Central memory CD8-positive, alpha-beta T cell (primary cell): ENCODE measurements at places on chromosomes 16 and 17.

GRCh38 chr17:3935825-3936355 is 19.6 kb upstream of the P2RX1 start:
- DNase-seq = no peak
- peaks cover 14% of the 10 kb centered on the region for H3K4me1 ChIP-seq
- H3K27ac ChIP-seq = no peak overlapping the region
- no peak overlapping the region for H3K4me3 ChIP-seq
- no peaks in the 10 kb centered on the region for H3K27me3 ChIP-seq
- H3K36me3 ChIP-seq = peaks cover 66% of the 10 kb centered on the region

DNA sequence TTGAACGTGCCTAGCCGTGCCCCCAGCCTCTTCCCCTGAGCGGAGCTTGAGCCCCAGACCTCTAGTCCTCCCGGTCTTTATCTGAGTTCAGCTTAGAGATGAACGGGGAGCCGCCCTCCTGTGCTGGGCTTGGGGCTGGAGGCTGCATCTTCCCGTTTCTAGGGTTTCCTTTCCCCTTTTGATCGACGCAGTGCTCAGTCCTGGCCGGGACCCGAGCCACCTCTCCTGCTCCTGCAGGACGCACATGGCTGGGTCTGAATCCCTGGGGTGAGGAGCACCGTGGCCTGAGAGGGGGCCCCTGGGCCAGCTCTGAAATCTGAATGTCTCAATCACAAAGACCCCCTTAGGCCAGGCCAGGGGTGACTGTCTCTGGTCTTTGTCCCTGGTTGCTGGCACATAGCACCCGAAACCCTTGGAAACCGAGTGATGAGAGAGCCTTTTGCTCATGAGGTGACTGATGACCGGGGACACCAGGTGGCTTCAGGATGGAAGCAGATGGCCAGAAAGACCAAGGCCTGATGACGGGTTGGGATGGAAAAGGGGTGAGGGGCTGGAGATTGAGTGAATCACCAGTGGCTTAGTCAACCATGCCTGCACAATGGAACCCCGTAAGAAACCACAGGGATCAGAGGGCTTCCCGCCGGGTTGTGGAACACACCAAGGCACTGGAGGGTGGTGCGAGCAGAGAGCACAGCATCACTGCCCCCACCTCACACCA is 724 bp downstream of the GAA start:
- H3K27me3 ChIP-seq = no peaks in the 10 kb centered on the region
- peak overlapping the region; percentile 68 for H3K27ac ChIP-seq
- H3K36me3 ChIP-seq = peaks cover 8% of the 10 kb centered on the region
- DNase-seq = no peak

GRCh38 chr16:85019659-85020245 is 7.8 kb upstream of the KIAA0513 start:
- H3K27me3 ChIP-seq = peaks cover 12% of the 10 kb centered on the region
- no peak for DNase-seq
- H3K36me3 ChIP-seq = no peaks in the 10 kb centered on the region

GRCh38 chr17:7582396-7583252 is 1.0 kb upstream of the MPDU1 start:
- H3K36me3 ChIP-seq = peaks cover 46% of the 10 kb centered on the region
- DNase-seq = no peak
- H3K27me3 ChIP-seq = no peaks in the 10 kb centered on the region
- H3K27ac ChIP-seq = peak overlapping the region; percentile 91
- peak overlapping the region; percentile 89 for H3K4me3 ChIP-seq

GRCh38 chr16:11050944-11051343 is 106.6 kb downstream of the CLEC16A start:
- peaks cover 36% of the 10 kb centered on the region for H3K4me1 ChIP-seq
- H3K27me3 ChIP-seq = no peaks in the 10 kb centered on the region
- H3K27ac ChIP-seq = peak overlapping the region; percentile 44
- peaks cover 8% of the 10 kb centered on the region for H3K36me3 ChIP-seq

DNA sequence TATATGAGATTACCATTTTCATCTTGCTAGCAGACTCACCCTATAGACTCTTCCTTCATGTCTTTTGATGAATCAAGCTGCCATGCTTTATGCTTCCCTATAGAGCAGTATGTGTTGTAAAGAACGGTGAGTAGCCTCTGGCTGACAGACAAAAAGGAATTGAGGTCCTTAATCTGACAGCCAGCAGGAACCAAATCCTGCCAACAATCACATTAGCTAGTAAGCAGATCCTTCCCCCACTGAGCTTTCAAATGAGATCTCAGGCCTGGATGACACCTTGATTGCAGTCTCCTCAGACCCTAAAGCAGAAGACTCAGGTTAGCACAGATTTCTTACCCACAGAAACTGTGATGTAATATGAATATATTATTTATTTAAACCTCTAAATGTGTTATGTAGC is 577.0 kb downstream of the CDH11 start:
- H3K4me3 ChIP-seq = no peak overlapping the region
- no peak overlapping the region for H3K27ac ChIP-seq
- H3K4me1 ChIP-seq = no peaks in the 10 kb centered on the region
- peaks cover 2% of the 10 kb centered on the region for H3K36me3 ChIP-seq
- DNase-seq = no peak

- peaks cover 51% of the 10 kb centered on the region for H3K4me1 ChIP-seq
- no peaks in the 10 kb centered on the region for H3K27me3 ChIP-seq
- H3K4me3 ChIP-seq = peak within 1 kb of the TSS; percentile 96
Observed at GRCh38 chr17:16415031-16415924, at the start of gene TRPV2. Gene TRPV2, plus strand, starts transcription at chr17:16415571. Its CDS starts 2,098 bp downstream, at chr17:16417669.

DNA sequence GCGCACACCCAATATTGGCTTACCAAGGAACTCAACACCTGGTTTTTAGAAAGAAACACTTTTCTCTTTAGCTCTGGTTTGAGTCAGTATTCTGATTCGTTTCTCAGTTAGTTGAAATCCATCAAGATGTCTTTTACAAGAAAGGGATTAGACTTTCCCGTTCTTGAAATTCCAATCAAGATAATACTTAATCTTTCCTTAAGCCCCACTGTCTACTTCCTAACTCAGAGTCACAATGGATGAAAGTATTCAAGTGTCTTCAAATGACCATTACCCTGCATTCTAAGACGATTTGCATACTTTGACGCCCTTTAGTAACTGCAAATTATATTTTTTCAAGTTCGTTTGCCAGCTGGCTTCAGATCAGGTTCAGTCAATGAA is 189.8 kb downstream of the USP22 start:
- no peaks in the 10 kb centered on the region for H3K36me3 ChIP-seq
- DNase-seq = no peak
- H3K4me1 ChIP-seq = no peaks in the 10 kb centered on the region
- H3K4me3 ChIP-seq = peak overlapping the region; percentile 46
- peaks cover 30% of the 10 kb centered on the region for H3K27me3 ChIP-seq

DNA sequence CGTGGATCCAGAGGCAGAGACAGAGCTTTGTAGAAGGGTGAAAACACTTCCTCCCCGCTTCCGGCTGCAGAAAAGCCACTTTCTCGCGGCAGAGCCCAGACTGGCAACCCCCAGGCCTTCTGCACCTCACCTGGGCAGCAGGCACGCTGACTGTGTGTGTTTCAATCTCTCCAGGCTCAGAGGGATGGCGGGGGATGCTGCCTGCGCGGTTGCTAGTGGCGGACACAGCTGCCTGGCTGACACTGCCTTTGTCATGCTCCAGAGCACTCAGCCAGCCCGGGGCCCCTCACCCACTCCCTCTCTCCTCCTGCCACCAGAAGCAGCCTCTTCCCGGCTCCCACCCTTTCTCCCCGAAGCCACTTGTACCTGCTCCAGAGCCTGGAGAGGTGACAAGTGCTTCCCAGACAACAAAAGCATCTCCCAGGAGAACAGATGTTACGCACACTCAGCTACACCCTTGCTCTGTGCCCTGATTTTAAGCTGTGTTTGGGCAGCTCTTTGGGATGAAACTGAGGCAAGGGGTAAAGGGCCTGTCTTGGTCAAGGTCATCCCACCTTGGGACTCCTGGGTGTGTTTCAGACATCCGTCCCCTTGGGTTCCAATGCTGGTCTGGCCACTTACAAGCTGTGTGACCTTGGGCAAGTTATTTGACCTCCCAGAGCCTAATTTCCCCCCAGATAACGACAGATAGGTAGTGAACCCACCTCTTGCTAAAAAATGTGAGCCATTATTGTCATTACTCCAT is 9.2 kb upstream of the GLIS2 start:
- peak overlapping the region; percentile 99 for H3K27ac ChIP-seq
- peak overlapping the region; percentile 90 for H3K4me3 ChIP-seq
- peak; percentile 66 for DNase-seq
- peaks cover 13% of the 10 kb centered on the region for H3K36me3 ChIP-seq

DNA sequence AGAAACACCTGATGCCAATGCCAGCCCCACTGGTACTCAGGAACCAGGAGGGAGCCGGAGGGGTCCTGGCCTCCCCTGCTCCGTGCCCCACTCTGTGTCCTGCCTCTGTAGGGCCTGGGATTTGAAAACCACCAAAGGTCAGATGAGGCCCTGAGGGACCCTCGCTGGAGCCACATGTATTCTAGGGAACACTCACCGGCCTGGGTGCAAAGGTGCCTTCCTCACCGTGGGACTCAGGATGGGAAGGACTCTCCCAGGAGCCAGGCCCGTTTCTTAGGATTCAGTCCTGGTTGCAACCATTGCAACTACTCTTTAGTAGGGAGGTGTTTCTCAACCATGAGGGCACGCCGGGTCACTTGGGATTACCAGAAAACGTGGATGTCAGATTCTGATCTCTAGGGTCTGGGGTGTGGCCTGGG is 74.6 kb downstream of the N4BP1 start:
- no peak overlapping the region for H3K27ac ChIP-seq
- no peak for DNase-seq
- H3K4me1 ChIP-seq = peaks cover 23% of the 10 kb centered on the region
- no peak overlapping the region for H3K4me3 ChIP-seq
- H3K27me3 ChIP-seq = no peaks in the 10 kb centered on the region
- H3K36me3 ChIP-seq = peaks cover 4% of the 10 kb centered on the region

DNA sequence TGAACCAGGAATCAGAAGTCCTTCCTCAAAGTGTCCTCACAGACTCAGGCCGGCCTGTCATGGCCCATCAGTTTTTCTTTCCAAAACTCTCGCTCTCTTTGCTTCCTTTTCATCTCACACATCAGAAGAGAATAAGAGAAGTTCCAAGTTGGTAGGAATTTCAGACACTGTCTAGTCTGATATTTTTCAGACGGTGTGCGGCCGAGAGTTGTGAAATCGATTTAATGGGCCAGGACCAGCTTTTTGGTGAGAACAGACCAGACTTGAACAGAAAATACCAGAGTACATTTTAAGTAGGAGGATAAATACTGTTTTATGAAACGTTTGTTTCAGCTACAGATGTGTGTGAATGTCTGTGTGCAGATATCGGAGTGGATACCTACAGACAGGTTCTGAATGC is 24.8 kb upstream of the RCVRN start:
- DNase-seq = no peak
- H3K36me3 ChIP-seq = peaks cover 9% of the 10 kb centered on the region
- no peak overlapping the region for H3K27ac ChIP-seq
- H3K4me1 ChIP-seq = peaks cover 4% of the 10 kb centered on the region
- no peak overlapping the region for H3K4me3 ChIP-seq

- peaks cover 20% of the 10 kb centered on the region for H3K36me3 ChIP-seq
- H3K4me3 ChIP-seq = peak overlapping the region; percentile 31
- no peak for DNase-seq
Observed at GRCh38 chr17:41343029-41343428, 7.6 kb downstream of the KRT33A start.

GRCh38 chr16:23302045-23302956 is at the start of gene SCNN1B:
Gene SCNN1B, plus strand, starts transcription at chr16:23302302. Its CDS starts 46,298 bp downstream, at chr16:23348600.
- H3K4me1 ChIP-seq = peaks cover 9% of the 10 kb centered on the region
- peaks cover 47% of the 10 kb centered on the region for H3K27me3 ChIP-seq
- H3K4me3 ChIP-seq = no peak within 1 kb of the TSS
- H3K36me3 ChIP-seq = no peaks in the 10 kb centered on the region
